ENCODE measurements at places on chromosomes 2 and 18.

DNA sequence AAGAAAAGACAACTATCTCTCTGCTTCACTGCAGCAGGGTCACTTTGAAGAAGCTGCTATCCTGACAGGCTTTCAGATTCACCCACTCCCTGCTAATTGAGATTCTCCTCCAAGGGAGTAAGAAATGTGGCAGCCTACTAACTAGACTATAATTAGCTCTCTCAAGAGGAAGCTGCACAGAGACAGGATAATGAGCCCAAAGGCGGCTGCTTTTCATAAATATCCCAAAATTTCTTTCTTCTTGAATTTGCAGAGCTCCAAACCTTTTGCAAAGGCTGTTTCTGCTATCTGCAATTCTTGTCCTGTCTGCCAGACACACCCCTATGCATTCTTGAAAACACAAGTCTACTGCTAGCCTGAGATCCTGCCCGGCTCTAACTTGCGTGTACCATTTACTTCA is 54.0 kb upstream of the RNU4ATAC start:
- DNase-seq, result no peak

DNA sequence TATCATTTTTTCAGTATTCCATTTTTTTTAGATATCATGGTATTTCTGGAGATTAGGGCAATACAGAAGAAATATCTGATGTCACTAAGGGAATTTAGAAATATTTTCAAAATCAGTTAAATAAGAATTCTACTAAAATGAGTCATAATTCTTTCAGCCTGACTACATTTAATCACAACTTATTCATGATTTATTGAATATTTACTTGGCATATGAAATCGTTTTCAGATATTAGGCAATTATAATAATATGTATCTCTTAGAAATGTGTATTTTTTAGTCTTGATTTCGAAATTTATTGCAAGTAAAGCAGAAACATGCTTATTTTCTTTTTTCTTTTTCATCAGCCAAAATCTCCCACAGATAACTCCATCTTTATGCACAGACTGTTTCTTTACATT is 142.2 kb downstream of the CCDC102B start:
- DNase-seq, result no peak

GRCh38 chr2:172251231-172251630 is 148.5 kb upstream of the DLX2 start:
- DNase-seq, result no peak

DNA sequence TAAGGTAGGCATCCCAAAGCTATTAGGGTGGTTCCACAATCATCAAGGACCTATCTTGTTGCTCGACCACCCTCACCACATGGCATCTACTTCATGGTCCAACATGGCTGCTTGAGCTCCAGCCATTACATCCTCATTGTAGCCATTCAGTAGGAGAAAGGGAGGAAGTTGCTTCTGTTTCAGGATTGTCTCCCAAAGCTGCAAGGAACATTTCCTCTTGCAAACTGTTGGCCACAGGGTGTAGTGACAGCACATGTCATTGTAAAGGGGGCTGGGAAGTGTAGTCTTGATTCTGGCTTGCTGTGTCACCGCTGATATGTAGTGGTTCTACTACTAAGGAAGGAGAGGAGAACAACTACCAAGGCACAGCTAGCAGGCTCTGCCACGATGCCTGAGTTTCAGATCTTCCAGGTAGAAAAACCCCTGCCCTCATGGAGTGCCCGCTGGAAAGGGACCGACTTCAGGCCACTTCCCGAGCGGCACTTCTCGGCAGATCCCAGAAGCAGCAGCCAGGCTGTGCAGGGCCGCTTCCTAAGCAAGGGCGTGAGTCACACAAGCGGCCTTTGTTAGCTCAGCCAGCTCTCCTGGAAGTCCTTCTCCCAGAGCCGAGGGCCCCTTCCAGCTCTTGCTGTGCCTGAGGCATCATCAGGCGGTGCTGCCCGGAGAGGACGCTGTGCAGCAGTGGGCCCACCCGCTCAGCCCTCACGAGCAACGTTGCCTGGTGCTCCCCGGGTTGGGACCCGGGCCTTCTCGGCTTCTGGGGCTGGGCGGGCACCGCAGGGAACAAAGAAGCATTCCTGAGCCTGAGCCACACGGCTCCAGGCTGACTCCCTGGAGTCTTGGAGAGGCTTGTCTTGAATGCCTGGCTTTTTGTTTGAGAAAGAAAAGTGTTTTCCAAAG is 58.2 kb downstream of the HS6ST1 start:
- no peak for DNase-seq

GRCh38 chr2:101986804-101987740 is 4.7 kb upstream of the IL1R2 start:
- peak; percentile 34 for DNase-seq

DNA sequence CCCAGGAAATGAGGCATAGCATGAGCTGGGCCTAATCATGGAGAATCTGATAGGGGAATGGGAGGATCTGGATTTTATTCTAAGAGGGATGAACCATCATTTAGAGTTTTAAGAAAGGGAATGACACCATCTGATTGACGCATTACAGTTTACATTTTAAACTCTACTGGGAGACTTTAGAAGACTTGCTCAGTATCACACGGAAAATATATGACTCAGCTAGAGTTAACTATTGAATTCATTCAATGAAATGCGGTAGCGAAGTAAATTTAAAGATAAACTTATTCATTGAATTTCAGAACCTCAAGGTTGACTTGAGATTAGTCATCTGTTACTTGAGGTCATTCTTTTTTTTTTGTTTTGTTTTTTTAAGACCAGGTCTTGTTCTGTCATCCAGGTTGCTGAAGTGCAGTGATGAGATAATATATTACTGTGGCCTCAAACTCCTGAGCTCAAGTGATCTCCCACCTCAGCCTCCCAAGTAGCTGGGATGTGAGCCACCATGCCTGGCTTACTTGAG is 25.0 kb downstream of the MC4R start:
- DNase-seq, result no peak

DNA sequence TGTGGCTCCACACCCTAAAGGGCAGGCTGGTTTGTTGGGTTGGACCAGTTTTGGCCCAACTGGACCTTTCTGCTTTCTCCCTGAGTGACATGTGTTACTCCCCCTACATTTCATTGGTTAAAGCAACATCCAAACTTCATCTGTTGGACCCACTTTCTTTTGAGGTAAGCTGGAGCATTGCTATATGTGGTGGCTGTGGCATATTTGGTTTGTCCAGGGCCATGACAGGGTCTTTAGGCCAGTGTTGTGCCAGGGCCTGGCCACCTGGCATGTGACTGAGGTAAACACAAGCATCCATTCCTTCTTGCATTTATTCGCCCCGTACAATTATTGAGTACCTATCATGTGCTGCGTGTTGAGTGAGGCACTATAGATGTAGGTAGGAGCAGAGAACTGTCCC is 36.8 kb upstream of the MARCO start:
- no peak for DNase-seq

GRCh38 chr2:160510617-160511016 is 17.0 kb upstream of the RBMS1 start:
- DNase-seq, result no peak

- DNase-seq, result no peak
Observed at GRCh38 chr2:220916931-220917330, 655.2 kb downstream of the EPHA4 start.

DNA sequence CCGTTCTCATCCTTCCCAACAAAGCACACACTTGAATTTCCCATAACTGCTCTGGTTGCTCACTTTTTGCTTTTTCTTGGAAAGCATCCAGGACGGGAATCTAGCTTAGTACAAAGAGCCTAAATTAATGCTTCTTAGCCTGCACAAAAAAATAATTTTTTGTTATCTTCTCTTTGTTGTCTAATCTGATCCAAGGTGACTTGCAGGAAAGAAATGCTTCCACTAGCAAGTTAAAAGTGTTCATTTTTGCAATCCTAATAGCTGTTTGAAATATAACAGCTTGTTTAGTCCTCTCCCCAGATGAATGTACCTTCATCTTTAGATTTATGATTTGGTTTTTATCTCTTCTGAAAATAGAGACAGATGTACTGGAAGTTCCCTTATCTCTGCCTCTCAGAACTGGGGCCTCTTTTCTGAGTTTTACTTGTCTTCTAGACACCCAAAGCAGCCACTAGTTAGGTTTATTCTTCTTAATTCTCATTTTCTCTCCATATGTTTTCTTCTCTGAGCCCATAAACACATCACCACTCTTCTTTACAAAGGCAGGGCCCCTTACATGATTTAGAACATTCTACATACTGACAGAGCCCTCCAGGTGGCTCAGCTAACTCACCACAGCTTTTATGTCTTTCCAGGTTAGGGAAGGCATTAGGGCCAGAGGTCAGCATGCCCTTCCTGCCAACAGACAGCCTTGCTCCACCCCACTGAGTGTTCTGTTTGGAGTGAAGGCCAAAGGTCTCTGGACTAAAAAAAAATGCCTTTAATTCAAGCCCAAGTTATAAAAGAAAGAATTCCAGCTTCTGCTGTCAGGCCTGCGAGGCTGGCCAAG is 74.7 kb upstream of the MAP4K3 start:
- no peak for DNase-seq

GRCh38 chr2:29770846-29771245 is 150.5 kb downstream of the ALK start:
- no peak for DNase-seq

GRCh38 chr2:96259497-96259921 is 6.3 kb downstream of the TMEM127 start:
- no peak for DNase-seq

DNA sequence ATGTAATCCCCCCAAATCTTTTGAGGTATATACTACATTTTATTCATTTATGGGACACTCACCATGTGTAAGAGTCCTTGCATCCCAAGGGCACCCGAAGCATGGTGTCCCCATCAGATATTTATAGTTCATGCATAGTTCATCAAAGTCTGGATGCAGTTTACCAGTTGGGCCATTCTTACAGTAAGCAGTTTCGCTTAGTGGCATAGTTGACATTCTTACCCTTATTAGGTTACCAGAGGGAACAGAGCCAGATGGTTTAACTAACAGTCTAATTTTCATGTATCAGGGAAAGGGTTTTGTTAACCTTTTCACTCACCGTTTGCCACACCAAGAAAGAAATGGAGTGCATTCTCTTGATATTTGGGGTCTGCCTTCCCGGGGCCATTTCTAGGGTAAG is 7.1 kb downstream of the ZNF407 start:
- DNase-seq, result no peak

- no peak for DNase-seq
Observed at GRCh38 chr2:139099721-139100120, 319.5 kb upstream of the NXPH2 start.

GRCh38 chr2:23954325-23955014 is 14.2 kb downstream of the UBXN2A start:
- no peak for DNase-seq

GRCh38 chr18:13331846-13332245 is 113.3 kb downstream of the LDLRAD4 start:
- no peak for DNase-seq

- no peak for DNase-seq
Observed at GRCh38 chr2:37464067-37464466, 119.6 kb downstream of the QPCT start.

- no peak for DNase-seq
Observed at GRCh38 chr2:74814102-74814501, 19.8 kb upstream of the HK2 start.
